ENCODE measurements at places on chromosomes 6 and 20.

DNA sequence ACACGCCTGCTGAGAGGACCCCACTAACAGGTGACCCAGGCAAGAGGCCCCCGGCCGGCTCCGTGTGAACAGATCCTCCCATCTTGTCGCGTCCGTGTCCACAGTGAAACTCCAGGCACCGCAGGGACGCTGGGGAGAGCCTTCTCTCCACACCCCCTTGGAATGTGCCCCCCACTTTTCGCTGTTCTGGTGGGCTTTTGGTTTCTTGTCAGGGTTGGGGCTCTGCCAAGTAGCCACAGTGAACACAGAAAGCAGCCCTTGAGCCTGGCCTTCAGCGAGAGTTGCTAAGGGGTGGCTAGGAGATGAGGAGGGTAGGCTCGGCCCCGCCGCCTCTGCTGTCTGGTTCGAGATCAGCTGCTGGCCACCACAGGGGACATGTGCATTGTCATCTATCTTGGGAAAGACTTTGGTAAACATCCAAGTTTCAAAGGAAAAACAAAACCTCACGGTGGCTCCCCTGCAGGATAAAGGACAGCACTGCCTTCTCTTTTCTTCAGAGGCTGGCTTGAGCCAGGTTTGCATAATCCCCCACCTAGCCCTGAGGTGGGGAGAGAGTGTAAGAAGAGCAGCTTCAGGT lies 22.7 kb downstream of the SYNDIG1 start:
- no peak for DNase-seq

GRCh38 chr20:36036688-36037087 lies 68.3 kb downstream of the CNBD2 start:
- no peak for DNase-seq

DNA sequence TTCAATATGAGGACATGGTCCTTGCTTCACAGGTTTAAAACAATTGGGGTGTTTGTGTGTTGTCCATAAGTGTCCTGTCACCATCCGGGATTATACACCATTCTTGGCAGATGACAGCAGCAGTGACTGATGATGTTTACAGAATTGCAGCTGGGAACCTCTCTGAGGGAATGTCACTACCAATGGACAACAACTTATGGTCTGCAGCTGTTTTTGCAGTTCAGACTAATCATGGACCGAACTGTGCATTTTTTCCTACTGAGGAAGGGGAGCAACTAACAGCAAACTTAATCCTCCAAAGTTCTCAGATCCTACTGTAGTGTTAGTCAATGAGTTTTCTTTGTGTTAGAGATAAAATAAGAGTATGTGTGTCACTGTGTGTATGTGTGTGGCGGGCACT lies 26.0 kb downstream of the FAM229B start:
- no peak for DNase-seq

DNA sequence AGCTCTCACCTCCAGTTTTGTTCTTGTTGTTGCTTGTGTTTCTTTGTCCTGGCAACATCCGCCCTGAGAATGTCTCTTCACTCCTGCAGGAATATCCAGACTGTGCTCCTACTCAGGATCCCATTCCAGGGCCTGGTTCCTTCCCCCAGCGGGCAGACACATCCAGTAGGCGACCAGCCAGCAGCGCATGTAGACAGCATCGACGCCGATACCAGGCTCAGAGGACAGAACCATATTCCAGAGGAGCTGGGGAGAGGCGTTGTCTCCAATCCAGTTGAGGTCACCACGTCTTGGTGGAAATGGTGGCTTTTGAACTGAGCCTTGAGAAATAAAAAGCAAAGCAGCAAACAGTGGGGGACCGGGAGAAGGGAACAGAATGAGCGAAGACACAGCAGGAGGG lies 114.6 kb upstream of the THBS2 start:
- DNase-seq, result no peak

GRCh38 chr6:39048481-39049399 lies at the start of gene GLP1R:
GLP1R (plus strand) TSS chr6:39048781; CDS start chr6:39048841, 60 bp downstream.
- DNase-seq, result no peak

- DNase-seq, result no peak
Measured at GRCh38 chr6:88884361-88884760, 79.1 kb downstream of the RNGTT start.

DNA sequence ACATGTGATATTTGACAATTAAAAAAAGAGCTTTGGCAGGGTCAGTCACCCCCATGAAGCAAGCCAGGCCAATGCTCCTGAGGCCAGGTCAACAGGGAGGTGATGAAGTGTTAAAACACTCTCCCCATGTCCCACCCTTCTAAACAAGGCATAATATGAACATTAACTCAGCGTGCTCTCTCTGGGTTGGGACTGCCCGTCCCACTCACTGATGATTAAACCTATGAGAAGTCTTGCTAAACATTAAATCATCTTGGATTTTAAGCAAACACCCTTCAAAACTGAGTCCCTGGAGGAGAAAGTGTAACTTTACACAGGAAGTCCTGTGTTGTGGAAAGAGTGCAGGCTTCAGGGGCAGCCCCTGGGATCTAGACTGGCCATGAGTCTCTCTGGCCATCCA lies 558.5 kb downstream of the CD83 start:
- no peak for DNase-seq

DNA sequence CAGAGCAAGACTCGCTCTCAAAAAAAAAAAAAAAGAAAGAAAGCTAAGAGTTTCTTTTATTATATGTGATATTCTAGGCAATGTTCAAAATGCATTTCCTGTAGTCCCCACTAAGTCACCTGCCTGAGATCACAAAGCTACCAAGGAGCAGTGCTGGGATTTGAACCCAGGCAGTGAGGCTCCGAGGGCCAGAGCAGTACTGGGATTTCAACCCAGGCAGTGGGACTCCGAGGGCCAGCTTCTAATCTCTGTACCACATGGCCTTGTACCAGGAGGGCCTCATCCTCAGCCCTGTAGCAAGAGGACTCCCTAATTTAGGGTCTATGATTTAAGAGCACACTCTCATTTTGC lies 39.7 kb downstream of the ZMYND8 start:
- no peak for DNase-seq

DNA sequence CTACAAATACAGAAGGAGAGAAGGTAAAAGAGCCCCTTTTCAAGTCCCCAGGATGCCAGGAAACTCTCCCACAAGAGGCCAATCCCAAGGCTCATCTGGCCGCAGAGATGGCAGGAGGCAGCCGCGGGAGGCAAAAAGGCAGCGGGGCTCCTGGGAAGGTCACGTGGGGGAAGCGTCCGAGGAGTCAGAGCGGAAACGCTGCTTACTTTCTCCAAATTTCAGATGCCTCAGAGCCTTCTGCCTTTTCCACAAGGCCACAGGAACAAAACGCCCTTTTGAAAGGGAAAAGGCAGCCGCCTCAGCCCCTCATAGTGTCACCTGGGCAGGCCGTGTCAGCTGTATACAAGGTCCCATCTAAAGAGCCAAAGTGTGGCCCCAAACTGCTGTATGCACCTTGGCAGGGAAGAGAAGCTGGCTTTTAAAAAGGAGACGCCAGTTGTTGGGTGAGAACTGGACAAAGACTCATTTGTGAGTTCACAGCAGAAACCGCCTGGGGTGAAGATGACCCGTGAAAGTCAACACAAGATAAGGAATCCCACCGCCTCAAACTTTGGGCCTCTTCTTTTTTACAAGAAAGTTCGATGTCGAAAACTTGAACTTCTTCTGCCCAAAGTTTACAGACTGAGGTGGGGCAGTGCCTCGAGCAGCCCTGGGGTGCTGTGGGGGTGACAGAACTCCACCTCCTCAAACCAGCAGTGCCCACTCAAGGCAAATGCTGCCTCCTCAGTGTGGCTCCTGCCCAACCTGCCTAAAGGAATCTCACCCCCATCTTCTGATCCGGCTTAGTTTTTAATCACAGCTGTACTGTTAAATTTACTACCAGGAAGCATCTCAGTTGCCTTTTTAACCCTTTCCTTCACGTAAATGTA lies 45.4 kb downstream of the EZR start:
- DNase-seq, result no peak

DNA sequence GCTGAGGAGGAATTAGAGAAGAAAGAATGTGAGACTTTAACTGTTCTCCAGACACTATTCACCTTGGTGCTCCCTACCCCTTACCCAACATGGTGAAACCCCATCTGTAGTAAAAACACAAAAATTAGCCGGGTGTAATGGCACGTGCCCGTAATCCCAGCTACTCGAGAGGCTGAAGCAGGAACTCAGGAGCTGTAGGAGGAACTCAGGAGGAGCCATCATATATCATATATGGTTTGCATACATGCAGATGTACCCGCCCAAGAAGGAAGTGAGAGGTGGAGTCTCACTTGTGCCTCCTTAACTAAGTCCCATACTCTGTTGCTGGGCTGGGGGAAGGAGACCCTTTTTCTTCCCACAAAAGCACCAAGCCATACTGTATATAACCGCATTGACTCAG lies 35.5 kb upstream of the ME1 start:
- DNase-seq, result no peak

- DNase-seq, result no peak
Measured at GRCh38 chr6:120357447-120357846, 976.8 kb downstream of the TBC1D32 start.

GRCh38 chr6:117550078-117550600 lies 52.2 kb downstream of the GOPC start:
- no peak for DNase-seq

GRCh38 chr6:83958241-83958685 lies 75.3 kb upstream of the MRAP2 start:
- no peak for DNase-seq

DNA sequence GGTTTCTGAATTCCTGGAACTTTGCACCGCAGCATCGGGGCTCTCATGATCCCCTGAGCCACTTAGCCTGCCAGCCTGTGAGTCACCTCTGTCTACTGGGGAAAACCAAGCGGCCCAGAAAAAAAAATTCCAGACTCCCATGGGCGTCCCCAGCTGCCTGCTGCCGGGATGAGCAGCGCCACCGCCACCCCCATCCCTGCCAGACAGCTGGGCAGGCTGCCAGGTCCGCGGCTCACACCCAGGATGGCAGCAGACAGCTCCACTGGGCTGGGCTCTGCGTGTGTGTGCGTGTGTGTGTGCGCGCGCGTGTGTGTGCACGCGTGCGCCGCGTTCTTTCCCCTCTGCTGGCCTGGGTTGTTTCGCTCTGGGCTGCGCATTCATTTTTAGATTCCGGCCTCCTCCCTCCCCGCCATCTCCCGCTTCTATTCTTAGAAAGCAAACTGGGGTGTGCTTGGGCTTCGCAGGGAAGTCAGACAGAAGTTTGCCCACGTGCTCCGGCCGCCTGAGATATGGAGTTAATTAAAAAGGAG lies 38.9 kb upstream of the PMEPA1 start:
- peak; percentile 9 for DNase-seq

DNA sequence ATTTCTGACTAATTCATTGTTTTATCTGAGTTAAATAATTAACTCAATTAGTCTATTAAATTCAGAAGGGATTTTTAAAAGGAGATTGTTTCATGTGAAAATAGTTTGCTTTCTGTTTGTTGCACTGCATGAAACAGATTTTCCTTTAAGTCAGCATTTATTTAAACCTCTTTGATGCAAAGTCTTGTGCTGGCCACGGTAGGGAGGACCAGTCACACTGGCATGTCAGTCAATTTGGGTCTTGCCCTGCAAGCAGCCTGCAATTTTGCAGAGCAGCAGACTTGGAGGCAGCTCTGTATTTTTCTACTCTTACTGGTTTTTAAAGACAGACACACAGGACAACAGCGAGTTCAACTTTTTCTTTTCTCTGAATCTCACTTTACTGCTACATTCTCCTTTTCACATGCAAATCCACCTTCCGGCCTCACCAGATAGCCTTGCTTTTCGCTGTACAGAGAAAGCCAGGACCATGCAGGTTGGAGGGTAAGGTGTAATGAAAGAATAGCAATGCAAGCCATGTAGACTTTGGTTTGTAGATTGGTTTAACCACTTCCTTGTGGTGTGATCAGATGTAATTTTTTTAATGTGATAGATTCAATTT lies 689.9 kb upstream of the AGPAT4 start:
- DNase-seq, result no peak

DNA sequence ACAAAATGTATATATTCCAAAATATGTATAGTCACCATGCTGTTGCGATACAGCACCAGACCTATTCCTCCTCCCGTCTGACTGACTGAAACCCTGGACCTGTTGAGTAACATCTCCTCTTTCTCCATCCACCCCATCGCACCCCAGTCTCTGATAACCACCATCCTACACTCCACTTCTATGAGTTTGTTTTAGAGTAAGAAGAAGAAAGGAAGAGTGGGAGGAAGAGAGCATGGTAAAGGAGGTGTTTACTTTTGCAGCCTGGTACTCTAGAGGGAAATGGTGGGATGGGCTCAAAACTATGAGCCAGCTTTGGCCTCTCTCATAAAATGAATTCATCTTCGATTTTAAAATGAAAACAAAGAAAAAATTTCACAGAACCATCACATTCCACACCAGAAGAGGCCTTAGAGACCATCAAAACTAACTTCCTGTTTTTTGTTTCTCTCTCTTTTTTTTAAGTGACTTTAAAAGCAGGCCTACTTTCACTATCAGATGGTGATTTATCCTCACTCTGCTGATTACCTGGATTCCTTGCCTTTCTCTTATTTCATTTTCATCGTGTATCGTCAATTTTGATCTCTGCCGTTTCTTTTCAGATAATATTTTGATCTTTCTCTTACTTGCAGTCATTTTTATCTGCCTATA lies 16.8 kb upstream of the FUCA2 start:
- no peak for DNase-seq

DNA sequence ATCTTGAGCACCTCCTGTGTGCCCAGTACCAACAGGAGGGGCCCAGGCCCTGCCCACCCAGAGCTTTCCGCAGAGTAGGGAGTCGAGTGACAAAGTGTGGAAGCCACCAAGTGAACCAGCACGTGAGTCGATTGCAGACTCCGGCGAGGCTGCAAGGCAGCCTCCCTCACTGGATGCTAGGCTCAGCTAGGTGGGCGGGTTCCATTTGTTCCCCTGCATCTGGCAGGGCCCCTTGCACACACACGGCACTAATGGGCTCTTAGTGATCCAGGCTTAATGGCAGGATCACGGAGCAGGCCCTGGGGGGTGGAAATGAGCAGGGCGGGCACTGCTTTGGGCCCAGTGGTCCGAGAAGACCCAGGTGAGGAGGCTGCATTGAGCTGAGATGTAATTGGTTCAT lies 140.4 kb downstream of the PHACTR3 start:
- DNase-seq, result no peak

GRCh38 chr6:148771212-148771601 lies 24.4 kb downstream of the UST start:
- no peak for DNase-seq

GRCh38 chr6:150797949-150798348 lies 67.6 kb upstream of the MTHFD1L start:
- DNase-seq, result no peak

GRCh38 chr6:122752459-122752858 lies 27.1 kb upstream of the FABP7 start:
- DNase-seq, result no peak
